ENCODE measurements at places on chromosomes 3 and 15.

GRCh38 chr3:151318991-151319390 is 2.4 kb upstream of the GPR87 start:
- peak; percentile 51 for DNase-seq

- DNase-seq, result no peak
These were observed 130.5 kb downstream of the TNIK start for GRCh38 chr3:171329746-171330145.

DNA sequence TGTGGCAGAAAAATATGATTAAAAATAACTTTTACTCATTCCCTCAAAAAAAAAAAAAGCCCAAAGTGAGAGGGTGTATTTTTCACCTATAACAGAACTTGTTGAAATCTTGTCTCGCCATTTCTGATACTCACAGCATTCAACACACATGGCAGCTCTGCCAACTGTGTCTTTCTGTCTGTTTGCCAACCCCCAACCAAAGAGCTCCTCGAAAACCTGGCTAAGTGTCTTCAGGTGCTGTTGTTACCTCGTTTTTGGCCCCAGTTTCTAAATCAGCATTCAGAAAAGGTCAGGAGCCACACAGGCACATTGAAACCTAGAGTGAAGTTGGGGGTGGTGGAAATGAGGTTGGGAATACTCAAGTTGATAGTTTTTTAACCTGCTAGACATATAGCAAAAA is 123.5 kb downstream of the TMEM108 start:
- no peak for DNase-seq

DNA sequence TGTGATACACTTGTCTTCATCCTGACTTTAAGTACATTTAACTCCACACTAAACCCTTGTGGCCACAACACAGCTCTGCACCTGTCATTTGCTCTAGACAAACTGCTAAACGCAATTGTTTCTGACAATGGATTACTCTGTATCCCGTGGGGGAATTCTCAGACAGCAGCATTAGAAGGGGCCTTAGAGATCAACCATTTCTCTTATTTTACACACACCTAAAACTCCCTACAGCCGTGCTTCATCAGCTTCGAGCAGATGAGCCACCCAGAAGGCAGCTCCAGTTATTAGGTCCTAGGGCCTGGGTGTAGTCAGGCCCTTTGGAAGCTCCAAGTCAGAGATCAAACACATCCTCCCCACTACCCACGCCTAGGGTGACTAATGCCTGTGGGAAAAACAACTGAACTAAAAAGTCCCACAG is 1.3 kb upstream of the IL12A start:
- peak; percentile 18 for DNase-seq

DNA sequence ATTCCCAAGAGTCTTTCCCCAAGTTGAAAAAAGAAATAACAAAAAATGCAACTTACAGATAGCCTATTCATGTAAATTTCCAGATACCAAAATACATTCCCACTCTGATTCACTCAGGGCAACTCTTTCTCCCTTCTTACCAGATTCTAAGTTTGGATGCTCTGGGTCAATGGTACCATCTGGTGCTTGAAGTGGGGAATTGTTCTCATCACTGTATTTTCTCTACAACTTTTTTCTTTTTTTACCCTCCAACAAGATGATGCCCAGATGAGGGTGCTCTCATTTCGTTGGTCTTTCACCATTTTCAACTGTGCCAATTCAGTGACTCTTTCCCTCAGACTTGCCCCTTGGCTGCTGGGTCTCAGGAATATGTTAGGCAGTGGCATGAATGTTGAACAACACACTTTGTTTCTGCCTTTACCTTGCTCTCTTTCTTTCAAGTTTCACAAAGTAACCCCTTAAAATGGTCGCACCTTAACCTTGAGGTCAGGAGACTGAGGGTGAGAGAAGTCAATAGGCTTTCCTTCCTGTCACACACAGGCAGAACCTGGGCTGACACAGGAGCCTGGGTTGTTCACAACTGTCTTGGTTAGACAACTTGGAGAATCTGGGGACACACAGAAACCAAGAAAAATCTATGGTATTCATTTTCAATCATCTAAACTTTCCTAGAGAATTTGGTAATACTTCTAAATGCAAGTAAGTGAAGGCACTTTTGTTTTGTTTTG is 330.7 kb upstream of the SLCO3A1 start:
- no peak for DNase-seq

DNA sequence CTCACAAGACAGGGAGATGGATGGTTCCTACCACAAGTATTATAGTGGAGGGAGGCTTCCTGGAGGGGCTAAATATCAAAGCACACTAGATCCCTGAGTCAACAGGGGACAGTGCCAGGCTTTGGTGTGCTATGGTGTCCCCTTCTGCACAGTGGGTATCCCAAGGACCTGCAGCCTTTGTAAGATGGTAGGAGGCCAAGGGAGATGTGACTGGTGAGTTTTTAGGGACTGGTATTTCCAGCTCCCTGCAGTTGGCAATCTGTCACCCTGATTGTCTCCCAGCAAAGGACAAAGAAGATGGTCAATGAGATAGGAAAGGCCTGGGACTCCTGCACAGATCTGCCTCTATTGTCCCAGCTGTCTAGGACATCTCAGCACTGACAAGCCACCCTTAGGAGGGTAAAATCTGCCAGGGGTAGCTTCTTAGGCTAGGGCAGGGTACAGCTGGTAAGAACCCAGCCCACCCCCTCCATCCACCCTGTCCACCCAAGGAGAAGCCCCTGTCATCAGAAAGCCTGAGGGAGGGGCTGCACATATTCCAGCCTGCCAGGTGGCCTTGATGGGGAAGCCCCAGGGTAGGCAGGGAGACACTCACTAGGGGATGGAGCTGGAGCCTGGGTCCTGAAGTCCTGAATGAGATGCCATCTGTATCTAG is 631 bp downstream of the CYP1A1 start:
- no peak for DNase-seq

DNA sequence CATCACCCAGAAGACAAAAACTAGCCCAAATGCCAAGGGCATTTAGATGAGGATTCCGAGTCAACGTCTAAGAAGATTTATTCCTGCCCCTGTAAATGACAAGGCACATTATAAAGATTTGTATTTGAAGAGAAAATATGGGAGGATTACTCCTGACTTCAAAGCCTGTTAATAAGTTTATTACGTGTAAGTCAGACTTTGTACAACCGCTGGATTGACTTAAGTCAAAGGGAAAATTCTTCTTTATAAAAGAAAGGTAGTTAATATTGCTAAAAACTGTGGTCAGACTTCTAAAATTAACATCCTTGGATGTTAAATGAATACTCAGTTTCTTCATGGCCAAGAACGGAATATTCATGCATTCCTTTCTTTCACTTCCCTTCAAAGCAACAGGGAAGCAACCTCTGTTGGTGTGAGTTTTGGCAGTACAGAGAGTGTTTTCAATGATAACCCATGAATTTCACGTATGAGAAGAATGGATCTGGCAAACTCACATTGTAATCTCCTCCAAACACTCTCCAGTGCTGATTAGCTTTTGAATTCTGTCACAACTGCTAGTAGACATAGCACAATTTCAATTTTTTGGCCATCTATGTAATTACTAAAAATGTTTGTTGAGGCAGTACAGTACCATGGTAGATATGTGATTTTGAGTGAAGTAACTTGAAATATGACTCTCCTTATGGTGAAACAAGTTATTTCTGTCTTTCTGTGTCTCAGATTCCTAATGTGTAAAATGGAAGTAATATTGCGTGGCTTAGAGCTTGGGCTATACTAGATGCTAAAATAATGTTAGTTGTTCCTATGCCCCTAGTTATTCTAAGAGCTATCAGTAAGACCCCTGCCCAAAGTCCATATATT is 62.0 kb downstream of the PLD1 start:
- DNase-seq, result peak; percentile 46

DNA sequence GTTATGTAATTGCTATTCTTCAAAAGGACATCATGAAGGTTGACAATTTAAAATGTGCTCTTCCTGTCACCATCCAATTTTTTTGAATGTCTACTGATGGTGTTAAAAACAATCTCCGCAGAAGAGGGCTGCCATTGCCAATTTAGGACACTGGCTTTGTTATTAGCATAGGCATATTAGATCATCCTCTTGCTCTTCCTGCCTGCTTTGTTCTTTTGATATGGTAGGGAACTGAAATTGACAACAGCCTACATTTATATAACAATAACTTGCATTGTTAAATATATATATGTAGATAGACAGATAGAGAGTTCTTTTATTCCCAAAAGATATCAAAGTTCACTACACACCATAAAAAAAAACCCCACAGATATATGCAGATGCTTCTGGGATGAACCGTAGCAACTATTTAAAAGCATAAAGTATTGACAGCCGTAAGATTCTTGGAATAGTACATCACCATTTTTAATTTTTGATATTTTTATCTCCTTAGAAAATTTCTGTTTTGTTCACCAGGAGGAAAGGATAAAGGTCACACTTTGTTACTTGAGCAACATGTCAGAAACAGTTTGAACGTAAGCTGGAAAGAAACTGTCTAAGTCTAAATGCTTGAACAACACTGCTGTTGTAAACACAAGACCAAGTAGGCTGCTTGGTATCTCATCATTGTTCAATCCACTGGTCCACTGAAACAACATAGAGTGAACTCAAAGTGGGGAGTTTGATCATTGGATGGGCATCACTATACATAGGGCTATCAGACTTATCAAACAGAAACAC is 66.5 kb downstream of the MDFIC2 start:
- DNase-seq, result no peak

GRCh38 chr15:89555768-89556167 is 19.5 kb upstream of the TICRR start:
- no peak for DNase-seq

DNA sequence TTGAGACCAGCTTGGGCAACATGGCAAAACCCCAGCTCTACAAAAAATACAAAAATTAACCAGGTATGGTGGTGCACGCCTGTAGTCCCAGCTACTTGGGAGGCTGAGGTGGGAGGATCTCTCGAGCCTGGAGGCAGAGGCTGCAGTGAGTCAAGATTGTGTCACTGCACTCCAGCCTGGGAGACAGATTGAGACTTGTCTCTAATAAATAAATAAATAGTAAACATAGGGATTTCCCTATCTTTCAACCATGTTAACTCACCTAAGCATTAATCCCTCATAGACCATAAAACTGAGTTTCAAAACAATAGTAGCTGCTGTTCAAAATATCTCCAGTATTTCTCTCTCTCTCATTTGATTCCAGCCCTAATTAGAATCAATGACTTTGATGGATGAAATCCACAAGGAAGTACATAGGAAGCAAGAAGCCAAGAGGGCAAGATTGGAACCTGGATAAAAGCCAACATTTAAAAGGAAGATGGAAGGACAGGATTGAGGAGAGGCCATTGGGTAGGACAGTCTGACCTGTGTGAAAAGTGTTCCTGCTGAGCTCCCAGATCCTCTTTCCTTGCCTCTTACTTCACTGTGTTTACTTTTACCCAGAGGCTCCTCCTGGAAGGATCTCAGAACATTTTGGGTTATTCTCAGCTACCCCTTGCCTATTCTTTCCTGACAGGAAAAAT is 12.4 kb upstream of the TTBK2 start:
- no peak for DNase-seq

GRCh38 chr15:51971032-51971374 is 575 bp downstream of the LEO1 start:
- DNase-seq, result no peak

- peak; percentile 95 for DNase-seq
These were observed 104.4 kb downstream of the FMN1 start for GRCh38 chr15:33089878-33090757.

GRCh38 chr3:48042071-48042760 is 26.0 kb upstream of the MAP4 start:
- DNase-seq, result no peak

GRCh38 chr15:60407415-60407805 is 9.6 kb upstream of the ANXA2 start:
- DNase-seq, result no peak

DNA sequence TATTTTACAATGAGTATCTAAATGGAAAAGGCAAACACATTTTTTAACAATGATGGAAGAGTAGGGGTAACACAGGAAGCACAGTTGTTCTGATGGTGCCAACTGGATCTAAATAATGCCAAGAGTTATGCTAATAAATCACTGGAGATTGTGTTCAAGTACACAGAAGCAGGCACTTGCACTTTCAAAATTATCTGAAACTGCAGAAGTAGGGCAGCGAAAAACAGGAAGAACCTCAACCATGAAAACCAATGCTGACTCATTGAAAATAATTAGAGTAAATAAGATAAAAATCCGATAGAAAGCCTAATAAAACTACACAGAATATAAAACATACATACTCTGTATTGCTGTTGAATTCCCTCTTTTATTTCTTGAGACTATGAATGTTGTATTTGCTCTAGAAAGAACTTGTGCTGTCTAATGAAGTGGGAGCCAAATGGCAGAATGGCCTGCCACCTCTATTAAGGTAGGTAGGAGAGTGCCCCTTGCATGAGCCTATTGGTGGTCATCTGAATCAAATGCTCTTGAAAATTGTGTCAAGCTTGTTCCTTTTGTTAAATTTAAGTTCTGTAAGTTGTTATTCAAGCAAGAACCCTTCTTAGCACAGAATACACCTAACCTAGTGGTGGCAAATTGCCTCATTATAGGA is 93.7 kb downstream of the ABI3BP start:
- peak; percentile 19 for DNase-seq

GRCh38 chr15:67343206-67343605 is 88.6 kb downstream of the IQCH start:
- DNase-seq, result no peak

GRCh38 chr15:93107646-93108045 is 18.6 kb upstream of the RGMA start:
- no peak for DNase-seq

Measured in MV-4-11 (cell line).